ENCODE measurements at places on chromosomes 2 and 18. TPM values are rescaled to one million over a fixed set of nuclear protein-coding genes. Genes with fewer than 3 reads are reported as not detected.

DNA sequence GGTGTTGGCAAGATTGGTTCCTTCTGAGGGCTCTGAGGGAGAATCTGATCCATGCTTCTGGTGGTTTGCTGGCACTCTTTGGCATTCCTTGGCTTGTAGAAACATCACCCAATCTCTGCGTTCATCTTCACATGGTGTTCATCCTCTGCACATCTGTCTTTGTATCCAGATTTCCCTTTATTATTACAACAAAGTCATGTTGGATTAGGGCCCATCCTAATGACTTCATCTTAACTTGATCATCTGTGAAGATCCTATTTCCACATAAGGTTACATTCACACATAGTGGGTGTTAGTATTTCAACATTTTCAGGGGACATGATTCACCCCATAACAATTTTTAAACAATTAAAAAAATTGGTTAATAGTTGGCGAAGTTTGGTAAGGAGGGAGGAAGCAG is 177.4 kb upstream of the CWC22 start:
- no peak for DNase-seq
- no peak overlapping the region for H3K4me3 ChIP-seq
- H3K36me3 ChIP-seq, result no peaks in the 10 kb centered on the region
- no peak overlapping the region for H3K27ac ChIP-seq
- no peaks in the 10 kb centered on the region for H3K27me3 ChIP-seq

- peaks cover 14% of the 10 kb centered on the region for H3K4me1 ChIP-seq
- no peaks in the 10 kb centered on the region for H3K36me3 ChIP-seq
- H3K27me3 ChIP-seq, result no peaks in the 10 kb centered on the region
Observed at GRCh38 chr2:25362434-25363145, 20.9 kb upstream of the DNMT3A start.

RELCH gene
- 39.4 TPM for total RNA-seq

GRCh38 chr2:228066126-228066798 is 115.2 kb downstream of the SPHKAP start:
- no peaks in the 10 kb centered on the region for H3K4me1 ChIP-seq
- H3K27me3 ChIP-seq, result no peaks in the 10 kb centered on the region
- no peak for DNase-seq
- H3K27ac ChIP-seq, result no peak overlapping the region
- H3K4me3 ChIP-seq, result no peak overlapping the region
- H3K36me3 ChIP-seq, result no peaks in the 10 kb centered on the region

DNA sequence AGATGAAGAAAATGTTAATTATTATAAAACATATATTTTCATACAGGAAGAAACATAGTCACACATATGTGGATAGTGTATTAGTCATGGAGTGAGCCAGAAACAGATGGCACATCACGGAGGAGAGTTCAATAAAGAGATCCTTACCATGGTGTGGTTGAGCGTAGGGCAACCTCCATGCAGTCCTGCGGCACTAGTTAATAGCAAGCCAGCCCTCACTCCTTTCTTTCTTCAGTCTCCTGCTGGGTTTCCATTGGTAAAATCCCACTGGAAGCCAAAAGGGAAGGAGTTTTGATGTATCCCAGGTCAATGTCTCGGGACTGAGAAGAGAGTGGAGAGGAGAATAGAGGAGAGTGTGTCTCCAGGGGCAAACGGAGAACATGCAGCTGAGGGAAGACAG is 328.1 kb downstream of the NR4A2 start:
- no peaks in the 10 kb centered on the region for H3K27me3 ChIP-seq
- no peak for DNase-seq
- no peaks in the 10 kb centered on the region for H3K4me1 ChIP-seq

GRCh38 chr18:45237343-45238098 is 377.8 kb upstream of the SLC14A2 start:
- no peak for DNase-seq
- H3K4me3 ChIP-seq, result no peak overlapping the region
- H3K36me3 ChIP-seq, result no peaks in the 10 kb centered on the region
- H3K27me3 ChIP-seq, result no peaks in the 10 kb centered on the region
- H3K4me1 ChIP-seq, result no peaks in the 10 kb centered on the region

DNA sequence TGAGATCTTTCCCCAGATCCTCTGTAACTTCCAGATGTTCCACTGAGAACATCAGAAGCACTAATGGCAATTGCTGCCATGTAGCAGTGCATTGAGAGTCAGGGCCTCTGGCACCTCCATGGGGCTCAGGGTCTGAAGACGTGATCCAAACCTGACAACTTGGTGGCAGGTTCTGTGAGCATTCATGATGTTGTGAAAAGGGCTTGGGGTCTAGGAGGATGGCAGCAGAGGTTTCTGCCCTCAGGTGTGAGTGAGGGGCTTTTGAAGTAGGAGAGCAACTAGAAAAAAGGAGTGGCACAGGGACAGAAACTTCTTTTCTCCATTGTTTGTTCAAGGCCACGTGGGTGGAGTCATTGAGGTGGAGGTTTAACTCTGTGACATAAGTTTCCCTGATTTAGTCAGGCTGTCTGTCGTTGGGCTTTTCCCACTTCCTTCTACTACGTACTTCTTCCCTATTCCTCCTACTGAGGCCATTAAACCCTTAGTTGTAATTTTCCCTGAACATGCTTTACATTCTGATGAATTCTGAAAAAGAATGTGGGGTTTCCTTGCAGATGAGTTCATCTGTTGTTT is 13.1 kb downstream of the CFLAR start:
- DNase-seq, result no peak
- 0 out of 2 replicates have a peak, but pooled peaks cover 5% of the 10 kb centered on the region for H3K36me3 ChIP-seq
- H3K4me3 ChIP-seq, result no peak overlapping the region
- H3K27ac ChIP-seq, result peak overlapping the region; percentile 98
- peaks cover 88% of the 10 kb centered on the region for H3K4me1 ChIP-seq
- no peaks in the 10 kb centered on the region for H3K27me3 ChIP-seq

- peaks cover 45% of the 10 kb centered on the region for H3K36me3 ChIP-seq
- H3K27me3 ChIP-seq, result no peaks in the 10 kb centered on the region
- DNase-seq, result no peak
- no peak overlapping the region for H3K27ac ChIP-seq
Observed at GRCh38 chr2:216445501-216445900, 33.2 kb downstream of the SMARCAL1 start.

GRCh38 chr2:138090330-138090729 is 126.1 kb downstream of the HNMT start:
- H3K4me1 ChIP-seq, result no peaks in the 10 kb centered on the region
- no peak overlapping the region for H3K27ac ChIP-seq
- no peak overlapping the region for H3K4me3 ChIP-seq
- DNase-seq, result peak; percentile 72
- H3K36me3 ChIP-seq, result no peaks in the 10 kb centered on the region

EIF4E2 gene
- total RNA-seq, result 58.2 TPM

ST6GAL2 gene
- 0.82 TPM for total RNA-seq

DNA sequence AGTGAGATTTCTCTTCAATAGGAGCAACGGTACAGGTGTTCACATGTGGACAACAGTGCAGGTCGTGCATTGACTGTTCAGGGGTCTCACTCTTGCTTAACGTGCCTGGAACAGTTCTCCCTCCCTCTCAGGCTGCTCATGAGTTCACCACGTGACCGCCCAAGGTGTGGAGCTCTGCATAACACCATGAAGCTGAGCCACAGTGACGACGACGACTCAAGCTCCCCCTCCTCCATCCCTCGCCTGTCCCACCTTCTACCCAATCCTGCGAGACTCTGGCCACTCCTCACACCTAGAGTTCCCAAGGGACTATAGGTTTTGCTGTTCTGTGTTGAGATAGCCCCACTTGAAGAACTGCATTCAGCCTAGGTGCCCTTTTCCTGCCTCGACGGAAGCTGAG is 42.8 kb downstream of the STK25 start:
- H3K27ac ChIP-seq, result no peak overlapping the region
- H3K36me3 ChIP-seq, result no peaks in the 10 kb centered on the region
- no peak overlapping the region for H3K4me3 ChIP-seq
- no peaks in the 10 kb centered on the region for H3K27me3 ChIP-seq

GRCh38 chr2:64998658-64999061 is 9.5 kb downstream of the SLC1A4 start:
- H3K4me1 ChIP-seq, result peaks cover 56% of the 10 kb centered on the region
- H3K4me3 ChIP-seq, result no peak overlapping the region
- no peak for DNase-seq
- H3K27me3 ChIP-seq, result no peaks in the 10 kb centered on the region
- H3K27ac ChIP-seq, result peak overlapping the region; percentile 21
- H3K36me3 ChIP-seq, result peaks cover 77% of the 10 kb centered on the region
